ENCODE measurements at places on chromosomes 7 and 10.

GRCh38 chr10:95559471-95559870 lies 1.7 kb downstream of the SORBS1 start:
- no peak for DNase-seq

DNA sequence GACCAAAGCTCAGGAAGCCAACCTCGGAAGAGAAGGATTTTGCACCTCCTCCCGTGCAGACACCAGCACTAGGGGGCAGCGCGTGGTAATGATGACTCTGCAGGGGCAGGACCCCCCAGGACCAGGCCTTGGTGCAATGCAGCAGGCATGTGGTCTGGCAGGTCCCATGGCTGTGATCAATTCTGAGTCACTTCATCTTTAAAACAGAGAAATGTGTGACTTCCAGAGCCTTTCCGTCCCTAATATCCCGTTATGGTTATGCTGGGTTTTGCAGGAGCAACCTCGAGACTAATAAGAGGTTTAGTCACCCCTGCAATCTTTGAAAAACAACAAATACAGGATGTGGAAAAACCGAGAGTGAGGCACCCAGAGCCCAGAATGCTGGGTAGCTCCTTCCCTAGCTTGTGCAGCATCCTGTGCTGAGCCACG lies 30.2 kb upstream of the GJD4 start:
- DNase-seq = no peak

DNA sequence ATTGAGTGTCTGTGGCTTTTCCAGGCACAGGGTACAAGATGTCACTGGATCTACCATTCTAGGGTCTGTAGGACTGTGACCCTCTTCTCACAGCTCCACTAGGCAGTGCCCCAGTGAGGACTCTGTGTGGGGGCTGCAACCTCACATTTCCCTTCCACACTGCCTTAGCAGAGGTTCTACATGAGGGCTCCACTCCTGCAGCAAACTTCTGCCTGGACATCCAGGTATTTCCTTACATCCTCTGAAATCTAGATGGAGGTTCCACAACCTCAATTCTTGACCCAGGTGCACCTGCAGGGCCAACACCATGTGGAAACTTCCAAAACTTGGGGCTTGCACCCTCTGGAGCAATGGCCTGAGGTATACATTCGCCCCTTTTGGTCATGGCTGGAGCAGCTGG lies 183.7 kb downstream of the KCND2 start:
- no peak for DNase-seq

DNA sequence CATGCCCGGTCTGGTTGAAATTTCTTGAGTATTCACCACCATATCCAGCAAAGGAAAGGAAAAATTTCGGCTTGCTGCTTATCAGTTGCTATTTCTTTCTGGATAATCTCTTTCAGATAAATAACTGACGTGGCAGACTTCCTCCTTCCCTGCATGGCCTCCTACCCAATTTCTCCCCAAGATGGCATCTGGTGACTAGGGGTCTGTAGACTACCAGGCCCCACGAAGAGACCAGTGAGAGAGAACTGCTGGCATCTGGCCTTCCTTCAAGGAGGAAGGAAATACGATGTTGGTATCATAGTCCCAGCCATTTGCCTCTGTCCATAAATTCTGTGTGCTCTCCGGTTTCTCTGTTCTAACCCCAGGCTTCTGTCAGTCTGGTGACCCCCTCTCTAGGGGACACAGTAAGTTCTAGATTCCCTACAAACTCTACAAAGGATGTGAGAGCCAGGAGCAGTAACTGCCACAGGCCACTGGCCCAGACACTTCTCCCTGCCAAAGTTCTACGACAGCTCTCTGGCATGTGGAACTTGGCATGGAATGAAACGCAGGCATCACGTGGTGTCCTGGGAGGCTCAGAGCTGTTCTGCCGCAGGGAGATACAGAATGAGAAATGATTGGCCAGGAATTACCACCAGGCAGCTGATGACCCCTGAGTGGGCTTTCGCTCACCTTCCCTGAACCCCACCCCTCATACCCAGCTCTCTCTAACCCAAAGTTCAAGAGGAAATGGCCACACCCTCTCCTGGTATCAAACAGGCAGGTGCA lies 30.0 kb upstream of the MSRB2 start:
- DNase-seq = no peak

DNA sequence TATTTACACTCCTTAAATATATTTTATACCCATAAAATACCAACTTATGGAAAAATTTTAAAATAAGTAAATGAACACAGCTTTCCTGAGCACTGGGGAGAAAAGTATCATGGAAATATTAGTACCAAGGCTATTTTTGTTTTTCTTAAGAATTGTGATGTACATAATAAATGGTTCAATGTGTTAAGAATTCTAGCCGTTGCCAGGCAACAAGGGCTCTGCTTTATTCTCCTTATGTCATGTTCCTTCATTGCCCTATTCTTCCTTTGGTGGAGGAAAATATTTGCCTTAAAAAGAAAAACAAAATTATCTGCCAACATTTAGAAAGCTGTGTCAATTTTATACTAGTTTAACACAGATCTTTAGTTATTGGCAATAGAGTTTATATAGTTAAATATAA lies 2.6 kb upstream of the ZPBP start:
- no peak for DNase-seq

GRCh38 chr7:145511004-145511403 lies 605.6 kb upstream of the CNTNAP2 start:
- DNase-seq = no peak

DNA sequence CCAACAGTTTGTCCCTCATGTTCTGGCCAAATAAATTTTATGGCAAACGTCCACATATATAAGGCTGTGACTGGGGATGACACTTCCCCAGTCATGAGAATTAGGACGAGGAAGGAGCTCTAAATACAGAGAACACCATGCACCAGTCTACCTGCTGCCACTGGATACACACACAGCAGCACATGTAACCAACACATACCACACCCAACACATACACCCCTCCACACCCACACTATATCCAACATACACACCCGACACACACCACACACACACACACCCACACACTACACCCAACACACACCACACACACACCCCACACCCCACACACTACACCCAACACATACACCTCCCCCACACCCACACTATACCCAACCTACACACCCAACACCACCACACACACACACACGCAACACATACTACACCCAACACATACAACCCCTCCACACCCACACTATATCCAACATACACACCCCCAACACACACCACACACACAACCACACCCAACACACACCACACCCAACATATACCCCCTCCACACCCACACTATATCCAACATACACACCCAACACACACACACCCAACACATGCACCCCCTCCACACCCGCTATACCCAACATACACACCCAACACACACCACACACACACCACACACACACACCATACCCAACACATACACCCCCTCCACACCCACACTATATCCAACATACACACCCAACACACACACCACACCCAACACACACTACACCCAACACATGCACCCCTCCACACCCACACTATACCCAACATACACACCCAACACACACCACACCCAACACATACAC lies 74.1 kb downstream of the HIPK2 start:
- DNase-seq = no peak

DNA sequence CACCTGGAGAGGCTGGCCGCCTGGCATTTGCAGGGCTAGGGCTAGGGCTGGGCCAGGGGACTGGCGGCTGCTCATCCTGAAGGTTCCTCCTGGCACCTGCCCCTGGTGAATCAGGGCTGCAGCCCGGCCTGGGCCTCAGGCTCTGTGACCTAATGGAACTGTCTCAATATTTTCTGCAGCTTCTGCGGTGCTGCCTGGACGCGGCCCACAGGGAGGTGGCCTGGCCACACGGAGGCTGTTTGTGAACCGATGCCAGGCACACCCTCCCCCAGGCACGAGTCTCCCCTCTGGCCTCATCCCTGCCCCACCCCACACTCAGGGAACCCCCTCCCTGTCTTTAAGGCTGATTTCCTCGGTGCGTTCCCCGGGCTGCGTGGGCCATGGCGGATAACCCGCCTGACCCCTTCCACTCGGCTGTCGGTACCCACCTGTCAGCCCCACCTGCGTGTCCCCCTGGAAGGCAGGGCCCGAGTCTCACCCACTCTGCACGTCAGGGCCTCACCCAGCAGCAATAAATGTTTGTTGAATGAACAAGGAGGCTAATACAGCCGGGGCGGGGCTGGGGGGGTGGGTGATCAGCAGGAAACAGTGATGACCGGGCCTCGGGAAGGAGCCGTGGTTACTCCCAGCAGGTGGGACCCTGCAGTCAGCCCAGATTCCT lies 54.5 kb upstream of the DNAJB6 start:
- no peak for DNase-seq

DNA sequence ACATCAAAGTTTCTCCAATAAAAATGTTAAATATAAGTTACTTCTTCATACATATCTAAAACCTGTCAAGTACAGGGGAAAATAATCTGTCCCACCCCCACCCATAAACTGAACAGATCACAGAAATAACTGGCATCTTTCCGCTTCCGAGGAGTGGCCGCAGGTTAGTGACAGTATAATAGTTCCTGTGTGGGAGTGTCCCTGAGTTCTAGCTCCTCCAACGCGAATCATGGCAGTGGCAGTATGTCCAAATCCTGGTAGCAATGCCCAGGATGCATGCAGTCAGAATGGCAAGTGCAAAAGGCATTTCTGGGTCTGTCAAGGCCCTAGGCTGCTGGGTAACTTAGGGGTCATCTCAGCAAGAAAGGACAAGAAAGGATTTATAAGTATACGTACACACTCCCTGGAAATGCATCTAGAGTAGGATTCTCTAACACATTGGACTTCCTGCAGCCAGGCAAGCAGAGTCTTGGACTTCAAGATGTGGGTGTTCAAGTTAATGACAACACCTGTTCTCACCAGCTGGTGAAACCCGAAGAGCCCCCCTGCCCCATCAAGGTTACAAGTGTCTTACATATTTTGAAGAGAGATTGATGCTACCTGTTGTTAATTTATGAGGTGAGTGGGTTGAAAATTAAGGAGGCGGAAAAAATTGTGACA lies 94.4 kb upstream of the COL1A2 start:
- DNase-seq = no peak

DNA sequence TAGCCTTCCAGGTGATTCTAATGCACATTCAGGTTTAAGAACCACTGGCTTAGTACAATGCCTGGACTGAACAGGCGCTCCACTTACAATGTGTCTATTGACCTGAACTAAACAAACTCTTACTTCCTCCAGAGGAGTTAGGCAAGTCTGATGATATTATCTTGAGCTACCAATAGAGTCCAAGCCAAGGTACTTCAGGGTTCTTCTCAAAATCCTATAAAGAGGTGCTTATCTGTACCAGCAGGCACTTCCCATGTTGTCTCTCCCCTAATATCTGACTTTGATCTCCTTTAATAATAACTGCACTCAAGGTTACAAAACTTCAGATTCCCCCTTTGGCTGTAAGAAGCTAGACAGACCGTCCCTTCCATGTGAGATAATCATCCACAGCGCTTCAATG lies 157.0 kb upstream of the SVIL start:
- DNase-seq = no peak

DNA sequence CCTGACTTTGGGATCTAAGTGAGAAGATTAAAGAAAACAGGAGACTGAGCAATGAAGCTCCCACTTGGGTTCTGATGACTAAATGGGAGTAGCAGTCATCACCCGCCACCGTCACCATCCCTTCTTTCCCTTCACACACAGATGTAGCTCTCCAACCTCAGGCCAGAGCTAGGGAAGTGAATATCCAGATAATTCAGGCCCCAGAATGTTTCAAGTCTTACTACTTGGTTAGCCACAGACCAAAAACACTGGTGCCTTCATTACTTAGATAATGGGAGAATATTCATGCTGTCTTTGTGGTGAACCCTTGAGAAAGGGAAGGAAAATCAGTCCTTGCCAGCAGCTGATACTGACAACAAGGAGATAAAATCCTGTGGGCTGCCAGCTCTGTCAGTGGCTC lies 100.7 kb downstream of the OSBPL3 start:
- DNase-seq = no peak

- no peak for DNase-seq
Measured at GRCh38 chr7:6430271-6430940, 17.3 kb downstream of the DAGLB start.

- no peak for DNase-seq
Measured at GRCh38 chr10:106897719-106898118, 266.8 kb downstream of the SORCS1 start.

- DNase-seq = no peak
Measured at GRCh38 chr10:112227331-112227987, 43.9 kb upstream of the GPAM start.

DNA sequence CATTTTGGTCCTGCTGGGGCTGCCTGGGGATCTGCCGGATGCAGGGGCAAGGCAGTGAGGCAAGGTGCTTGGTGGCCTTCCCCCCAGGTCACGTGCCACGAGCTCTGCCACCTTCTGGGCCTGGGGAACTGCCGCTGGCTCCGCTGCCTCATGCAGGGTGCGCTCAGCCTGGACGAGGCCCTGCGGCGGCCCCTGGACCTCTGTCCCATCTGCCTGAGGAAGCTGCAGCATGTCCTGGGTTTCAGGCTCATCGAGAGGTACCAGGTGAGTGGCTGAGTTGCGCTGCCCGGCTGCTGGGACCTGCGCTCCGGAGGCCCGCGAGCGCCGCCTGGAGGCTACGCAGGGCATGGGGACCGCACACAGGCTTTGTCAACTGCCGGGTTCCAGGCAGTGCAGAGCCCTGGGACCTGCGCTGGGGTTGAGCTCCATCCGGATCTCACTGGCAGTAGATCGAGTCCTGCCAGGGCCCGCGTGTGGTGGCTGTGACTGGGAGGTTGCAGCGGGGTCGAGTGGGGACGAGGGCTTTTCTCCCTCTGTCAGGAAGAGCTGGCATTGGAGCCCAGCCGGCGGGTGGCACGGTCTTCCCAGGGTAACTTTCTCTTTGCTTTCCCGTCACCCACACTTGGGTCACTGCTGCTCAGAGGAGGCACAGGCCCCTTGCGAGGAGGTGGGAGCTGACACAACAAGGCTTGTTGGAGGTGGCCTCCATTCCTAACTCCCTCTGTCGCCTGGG lies 21.7 kb downstream of the AMZ1 start:
- DNase-seq = peak; percentile 72

GRCh38 chr7:11668727-11669126 lies 163.3 kb downstream of the THSD7A start:
- DNase-seq = no peak

DNA sequence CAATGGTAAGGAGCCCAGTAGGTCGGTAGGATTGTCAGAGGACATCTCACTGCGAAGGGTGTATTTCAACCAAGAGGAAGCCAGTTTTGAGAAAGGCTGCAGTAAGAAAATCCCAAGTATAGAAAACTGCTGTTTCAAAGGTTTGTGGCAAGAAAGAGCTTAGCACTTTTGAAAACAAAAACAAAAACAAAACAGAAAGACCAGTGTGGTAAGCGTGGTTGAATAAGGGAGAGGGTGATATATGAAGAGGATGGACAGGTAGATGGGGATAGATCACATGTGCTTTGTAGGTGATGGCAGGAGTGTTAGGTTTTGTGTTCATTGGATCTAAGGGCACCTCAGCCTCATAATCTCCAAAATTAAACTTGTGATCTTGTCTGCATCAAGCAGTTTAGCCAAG lies 141.6 kb upstream of the WNT16 start:
- no peak for DNase-seq

GRCh38 chr10:57593983-57594573 lies 673.6 kb downstream of the IPMK start:
- DNase-seq = no peak

- peak; percentile 81 for DNase-seq
Measured at GRCh38 chr10:22335173-22335933, 9.9 kb upstream of the SPAG6 start.

GRCh38 chr7:2360796-2361195 lies 6.2 kb downstream of the EIF3B start:
- DNase-seq = no peak

All from central memory CD4-positive, alpha-beta T cell (primary cell).